ENCODE measurements at places on chromosomes 6 and 20.

GRCh38 chr6:55560290-55560885 lies 18.6 kb downstream of the HMGCLL1 start:
- no peak for DNase-seq

DNA sequence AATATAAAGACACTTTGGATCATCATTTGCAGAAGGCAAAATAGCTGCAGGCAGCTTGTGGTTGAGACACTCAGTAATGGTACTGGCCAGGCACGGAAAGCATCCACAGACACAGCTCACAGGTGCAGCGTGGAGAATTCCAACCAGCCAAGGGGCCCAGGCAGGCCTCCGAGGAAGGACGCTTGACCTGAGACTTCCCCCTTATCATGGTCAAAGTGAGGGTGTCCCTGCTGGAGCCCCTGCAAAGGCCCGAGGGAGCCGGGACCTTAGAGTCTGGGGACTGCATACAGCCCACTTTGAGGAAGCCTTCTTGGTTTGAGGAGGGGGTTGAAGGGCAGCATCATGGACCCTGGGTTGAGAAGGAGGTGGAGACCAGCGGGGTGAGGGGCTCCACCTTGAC lies 15.1 kb upstream of the MYT1 start:
- DNase-seq = no peak

DNA sequence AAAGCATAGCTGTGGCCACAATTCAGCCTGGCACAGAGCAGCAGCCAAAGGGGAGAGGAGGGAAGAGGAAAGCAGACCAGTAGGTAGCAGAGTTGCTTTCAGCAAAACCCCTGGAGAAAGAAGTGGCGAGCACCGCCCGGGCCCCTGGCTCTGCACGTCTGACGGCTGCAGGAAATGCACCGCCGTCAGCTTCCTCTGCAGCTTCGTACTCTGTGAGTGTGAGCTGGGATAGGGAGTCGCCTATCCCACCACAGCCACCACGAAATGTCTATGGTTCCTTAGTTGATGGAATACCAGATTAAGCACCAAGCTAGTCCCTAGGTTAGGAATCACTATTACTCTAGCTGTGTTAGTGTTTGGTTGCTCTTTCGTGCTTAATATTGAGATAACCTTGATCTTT lies 79.9 kb upstream of the NAA20 start:
- no peak for DNase-seq

DNA sequence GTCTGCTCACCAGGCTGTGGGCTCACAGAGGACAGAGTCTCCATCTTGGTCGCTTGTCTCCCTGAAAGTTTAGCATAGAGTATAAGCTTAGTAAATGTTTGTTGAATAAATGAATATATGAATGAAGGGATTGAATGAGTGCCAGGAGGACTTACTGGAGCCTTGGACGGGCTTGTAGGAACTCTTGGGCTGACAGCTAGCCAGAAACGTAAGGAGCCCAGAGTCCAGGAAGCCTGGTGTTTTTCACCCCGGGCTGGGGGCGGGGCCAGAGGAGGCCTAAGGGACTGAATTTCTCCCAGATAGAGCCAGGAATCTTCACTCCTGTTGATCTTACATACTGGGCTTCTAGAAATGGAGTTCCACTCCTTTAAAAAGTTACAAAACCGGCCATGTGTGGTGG lies 68.5 kb upstream of the SRSF6 start:
- no peak for DNase-seq

GRCh38 chr6:7051780-7052442 lies 55.9 kb upstream of the RREB1 start:
- DNase-seq = no peak

All from stimulated activated CD8-positive, alpha-beta memory T cell treated with anti-CD3 and anti-CD28 coated beads, Interleukin-2, amount 100 ng/mL, for 1 hour (primary cell).